ENCODE measurements at places on chromosomes 12 and 14.
A peak's percentile ranks its signal among the peaks of the same experiment; 100 is the strongest.

DNA sequence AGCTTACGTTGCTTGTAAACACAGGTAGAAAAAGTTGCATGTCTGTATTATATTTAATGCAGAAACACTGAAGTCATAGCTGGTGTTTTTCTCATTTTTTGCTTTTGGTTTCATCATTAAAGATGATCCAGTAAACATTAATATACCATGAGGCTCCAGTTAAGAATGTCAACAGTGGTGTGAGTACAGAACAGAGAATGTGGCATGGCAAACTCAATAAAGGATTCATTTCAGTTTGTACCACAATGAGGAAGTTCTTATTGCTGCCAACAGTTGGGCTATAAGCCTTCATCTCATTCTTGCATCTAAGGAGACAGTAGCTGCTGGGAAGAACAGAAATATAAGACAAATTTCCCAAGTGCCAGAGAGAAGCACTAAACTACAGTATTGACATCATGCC is 72.1 kb upstream of the ST8SIA1 start:
- DNase-seq = no peak

DNA sequence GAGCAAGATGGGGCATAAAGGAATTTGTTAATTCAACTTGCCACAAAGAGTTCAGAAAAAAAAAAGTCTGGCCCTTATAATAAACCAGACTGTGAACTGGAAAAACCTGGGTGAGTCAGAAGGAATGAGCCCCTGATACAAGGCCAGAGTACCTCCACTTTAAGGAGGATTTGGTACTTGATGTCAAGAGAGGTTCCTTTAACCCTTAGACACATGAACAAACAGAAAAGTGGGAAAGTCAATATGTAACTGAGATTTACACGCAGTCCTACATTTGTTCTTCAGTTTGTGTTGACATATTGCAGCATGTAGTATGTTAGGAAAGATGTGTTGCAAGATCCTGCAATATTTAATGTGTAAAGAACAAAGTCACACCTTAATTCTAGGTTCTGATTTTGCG is 14.2 kb upstream of the SLC38A4 start:
- no peak for DNase-seq

GRCh38 chr12:106957583-106957982 is 1.9 kb downstream of the TMEM263 start:
- no peak for DNase-seq

DNA sequence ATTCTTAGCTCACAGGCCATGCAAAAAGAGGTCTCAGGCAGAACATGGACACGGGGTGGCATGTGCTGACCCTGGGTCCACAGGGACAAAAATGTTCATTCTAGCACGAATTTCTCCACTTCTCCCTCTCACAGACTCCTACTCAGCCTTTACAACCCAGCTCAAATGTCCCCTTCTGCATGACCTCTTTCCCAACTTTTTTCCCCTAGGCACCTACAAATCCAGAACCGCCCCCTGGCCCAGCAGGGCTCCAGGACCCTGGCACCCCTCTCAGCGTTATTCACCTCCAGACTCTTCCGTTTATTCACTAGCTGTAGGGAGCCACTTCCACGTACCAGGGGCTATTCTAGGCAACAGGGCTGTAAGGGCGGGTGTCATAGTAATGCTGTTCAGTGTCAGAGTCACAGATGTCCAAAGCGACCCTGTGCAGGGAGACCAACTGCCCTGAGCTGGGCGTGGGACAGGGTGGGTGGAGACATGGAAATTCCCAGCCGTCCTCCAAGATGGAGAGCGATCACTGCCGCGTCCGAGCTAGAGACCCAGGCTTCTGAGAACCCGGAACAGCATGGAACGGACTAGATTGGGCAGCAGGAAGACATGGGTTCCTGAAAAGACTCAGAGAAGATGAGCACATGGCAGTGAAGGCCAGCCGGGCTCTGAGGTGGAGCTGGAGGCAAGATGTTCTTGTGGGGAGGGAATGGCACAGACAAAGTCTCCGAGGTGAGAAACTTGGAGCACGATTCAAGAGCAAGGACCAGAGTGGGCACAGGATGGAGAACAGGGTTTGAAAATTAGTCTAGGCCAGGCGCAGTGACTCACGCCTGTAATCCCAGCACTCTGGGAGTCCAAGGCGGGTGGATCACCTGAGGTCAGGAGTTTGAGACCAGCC is 274.9 kb upstream of the RTL1 start:
- DNase-seq = no peak

DNA sequence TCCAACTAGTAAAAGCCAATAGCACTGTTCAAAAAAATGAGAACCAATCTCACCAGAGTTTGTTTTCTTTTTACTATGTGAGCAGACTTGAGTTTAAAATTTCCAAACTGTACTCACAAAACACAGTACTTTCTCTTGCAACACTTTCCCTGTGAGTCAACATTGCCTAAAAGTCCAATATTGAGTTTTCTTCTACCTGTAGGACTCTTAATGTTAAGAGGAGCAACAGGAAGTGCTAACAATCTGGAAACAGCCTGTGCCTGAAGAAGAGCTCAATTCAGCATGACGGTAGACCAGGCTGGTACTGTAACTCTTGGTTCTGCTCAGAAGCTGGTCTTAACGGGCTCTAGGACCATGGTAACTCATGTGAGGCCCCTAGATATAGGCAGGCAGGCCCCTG is 144.3 kb downstream of the MED13L start:
- no peak for DNase-seq

GRCh38 chr12:26744697-26745440 is 88.1 kb downstream of the ITPR2 start:
- DNase-seq = no peak

DNA sequence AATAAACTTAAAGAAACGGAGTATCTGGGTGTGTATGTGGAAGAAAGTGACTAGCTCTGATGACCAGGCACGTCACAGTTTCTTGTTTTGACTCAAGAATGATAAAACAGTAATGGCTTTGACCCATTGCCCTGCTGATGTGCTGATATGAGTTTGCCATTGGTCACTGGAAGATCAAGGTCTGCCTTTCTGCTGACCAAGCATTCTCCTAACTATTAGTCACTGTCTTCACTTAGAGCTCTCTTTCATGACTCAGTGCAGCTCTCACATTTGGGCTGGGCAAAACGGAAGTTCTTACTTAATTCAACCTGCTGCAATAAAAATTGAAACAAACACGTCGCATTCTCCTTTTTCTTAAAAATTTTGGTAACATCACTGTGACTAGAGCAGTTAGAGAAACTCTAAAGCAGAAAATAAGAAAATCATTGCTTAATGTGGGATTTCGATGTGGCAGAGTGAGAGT is 366.7 kb downstream of the BTG1 start:
- DNase-seq = no peak

DNA sequence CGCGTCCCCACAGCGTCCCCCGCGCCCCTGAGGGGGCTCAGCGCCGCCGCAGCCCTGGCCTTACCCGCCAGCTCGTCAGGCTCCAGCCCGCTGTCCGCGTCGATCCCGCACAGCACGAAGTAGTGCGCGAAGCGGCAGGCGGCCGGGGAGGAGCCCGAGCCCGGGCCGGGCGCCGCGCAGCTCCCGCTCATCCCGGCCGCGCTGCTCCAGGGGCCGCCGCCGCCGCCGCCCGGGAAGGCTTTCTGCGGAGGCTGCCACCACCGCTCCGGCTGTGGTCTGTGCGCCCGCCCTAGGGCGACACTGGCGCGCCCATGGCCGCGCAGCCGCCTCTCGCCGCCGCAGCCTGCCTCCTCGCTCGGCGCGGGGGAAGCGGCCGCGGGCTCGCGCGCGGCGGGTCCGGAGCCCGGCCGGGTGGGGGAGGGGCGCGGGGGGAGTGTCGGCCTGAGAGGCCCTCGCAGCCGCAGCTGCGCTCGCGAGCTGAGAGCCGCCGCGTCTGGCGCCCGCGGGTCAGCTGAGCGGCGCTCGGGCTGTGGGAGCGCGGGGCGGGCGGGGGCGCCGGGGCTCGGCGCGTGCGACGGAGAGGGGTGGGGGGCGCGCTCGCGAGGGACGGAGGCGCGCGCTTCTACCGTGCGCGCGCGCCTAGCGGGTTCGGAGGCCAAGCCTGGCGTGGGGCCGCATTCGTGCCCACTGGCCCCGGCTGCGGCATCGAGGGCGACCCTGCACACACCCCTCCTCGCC is at the start of gene DENND5B:
TSS of gene DENND5B (minus strand) at position 495 of the 738 bp plus-strand sequence. CDS start at position 191, 304 bp downstream.
- no peak for DNase-seq

GRCh38 chr14:34356264-34356654 is 105.8 kb downstream of the SPTSSA start:
- no peak for DNase-seq

- DNase-seq = peak; percentile 87
These were observed at the start of gene SRRM4 for GRCh38 chr12:118981285-118982211. SRRM4 (plus strand) TSS chr12:118981541; CDS start chr12:118981883, 342 bp downstream.

GRCh38 chr14:71620401-71620800 is 311.8 kb upstream of the RGS6 start:
- DNase-seq = no peak

- DNase-seq = no peak
These were observed 1.5 kb upstream of the FGF6 start for GRCh38 chr12:4447151-4447550.

GRCh38 chr12:29230800-29231560 is 81.9 kb downstream of the FAR2 start:
- no peak for DNase-seq

GRCh38 chr14:95710106-95710505 is 3.8 kb downstream of the TCL1A start:
- no peak for DNase-seq

DNA sequence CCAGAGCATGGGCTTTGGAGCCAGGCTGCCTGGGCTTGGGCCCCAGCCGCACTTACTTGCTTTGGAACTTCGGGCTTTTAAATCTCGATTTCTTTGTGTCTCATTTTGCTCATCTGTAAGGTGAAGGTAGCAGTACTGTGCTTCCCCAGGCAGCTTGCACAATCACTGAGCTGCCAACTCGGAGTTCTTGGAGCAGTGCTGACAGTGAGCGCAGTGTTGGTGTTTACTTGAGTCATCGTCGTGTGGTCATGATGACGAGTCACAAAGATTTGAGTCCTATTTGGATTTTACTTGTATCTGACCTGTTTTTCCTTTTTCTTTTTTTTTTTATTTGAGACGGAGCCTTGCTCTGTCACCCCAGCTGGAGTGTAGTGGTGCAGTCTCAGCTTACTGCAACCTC is 31.3 kb upstream of the ATF1 start:
- no peak for DNase-seq

- DNase-seq = no peak
These were observed 5.3 kb downstream of the FGF6 start for GRCh38 chr12:4440187-4440941.

DNA sequence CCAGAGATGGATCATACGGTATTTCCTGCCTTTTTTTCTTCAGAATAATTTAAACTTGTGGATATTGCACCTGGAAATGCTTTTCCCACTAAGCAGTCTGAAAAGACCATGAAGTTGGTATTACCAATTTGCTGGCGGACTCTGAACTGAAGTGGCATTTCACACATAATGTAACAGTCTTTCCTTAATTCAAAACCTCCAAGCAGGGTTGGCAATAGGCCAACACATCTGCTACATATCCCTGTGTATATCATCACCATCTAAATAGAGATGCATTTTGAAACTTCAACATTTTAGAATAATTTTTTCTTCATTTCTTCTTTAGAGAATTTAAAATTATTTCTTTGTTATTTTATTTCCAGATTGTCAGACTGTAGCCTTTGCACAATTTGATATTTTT is 100.5 kb downstream of the TSPAN8 start:
- no peak for DNase-seq

All from iPS DF 6.9 (cell line).